ENCODE measurements at places on chromosomes 7 and 10.

DNA sequence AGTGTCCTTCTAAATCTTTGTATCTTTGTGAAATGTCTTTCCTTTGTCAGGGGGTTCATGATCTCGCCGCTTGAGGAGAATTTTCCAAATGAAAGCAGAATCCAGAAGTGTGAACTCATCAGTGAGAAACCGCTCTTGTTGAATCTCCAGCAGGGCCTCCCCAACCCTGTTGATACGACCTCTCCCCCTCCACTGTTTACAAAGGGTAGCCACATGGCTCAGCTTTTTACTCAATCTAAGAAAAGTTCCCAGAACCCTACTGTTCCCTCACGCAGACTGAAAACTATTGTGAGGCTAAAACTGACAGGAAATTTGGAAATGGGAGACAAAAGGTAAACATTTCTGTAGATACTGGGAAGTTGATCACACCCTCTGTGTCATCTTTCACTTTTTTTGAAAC, 73.9 kb downstream of the SEMA3C start:
- no peak for DNase-seq

- DNase-seq = no peak
Measured at GRCh38 chr10:42790835-42791234, 8.2 kb downstream of the BMS1 start.

GRCh38 chr10:110502851-110503301, 5.2 kb downstream of the DUSP5 start:
- DNase-seq = no peak

DNA sequence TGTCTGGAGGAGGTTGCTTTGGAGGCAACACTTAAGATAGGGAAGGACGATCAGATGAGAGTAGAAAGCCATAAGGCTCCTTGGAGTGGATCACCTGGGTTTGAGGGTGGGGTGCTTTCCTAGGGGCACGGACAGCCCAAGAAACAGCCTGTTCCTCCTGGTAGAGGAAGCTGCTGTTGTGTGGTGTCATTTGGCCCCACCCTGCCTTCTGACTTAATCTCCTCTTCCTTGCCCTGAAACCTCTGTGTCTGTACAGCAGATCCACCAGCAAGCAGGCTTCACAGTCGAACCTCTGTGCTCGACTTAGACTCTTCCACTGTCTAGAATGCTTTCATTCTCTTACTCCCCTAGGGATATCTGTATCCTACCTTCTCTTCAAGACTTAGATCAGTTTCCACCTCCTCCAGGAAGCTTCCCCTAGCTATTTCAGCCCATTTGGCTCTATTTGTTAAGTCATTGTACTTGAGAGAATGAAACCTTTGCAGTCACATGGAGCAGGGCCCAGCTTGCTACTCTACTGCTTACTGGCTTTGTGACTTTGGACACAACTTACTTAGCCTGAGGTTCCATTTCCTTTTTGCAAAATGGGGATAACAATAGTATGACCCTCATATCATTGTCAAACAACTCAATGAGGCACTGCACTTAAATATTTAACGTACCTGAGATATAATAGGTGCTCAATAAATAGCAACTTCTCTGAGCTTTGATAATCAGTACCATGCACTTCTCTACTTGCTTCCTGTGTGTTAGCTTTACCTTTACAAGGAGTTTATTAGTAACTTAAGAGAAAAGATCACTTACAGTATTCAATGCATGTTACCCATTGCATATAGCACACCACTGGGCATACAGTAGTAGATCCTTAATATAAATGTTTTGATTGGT, 5.0 kb downstream of the MXI1 start:
- no peak for DNase-seq

GRCh38 chr10:3719024-3719843, 65.8 kb downstream of the KLF6 start:
- no peak for DNase-seq

- DNase-seq = no peak
Measured at GRCh38 chr10:23715363-23715762, 276.5 kb downstream of the OTUD1 start.

DNA sequence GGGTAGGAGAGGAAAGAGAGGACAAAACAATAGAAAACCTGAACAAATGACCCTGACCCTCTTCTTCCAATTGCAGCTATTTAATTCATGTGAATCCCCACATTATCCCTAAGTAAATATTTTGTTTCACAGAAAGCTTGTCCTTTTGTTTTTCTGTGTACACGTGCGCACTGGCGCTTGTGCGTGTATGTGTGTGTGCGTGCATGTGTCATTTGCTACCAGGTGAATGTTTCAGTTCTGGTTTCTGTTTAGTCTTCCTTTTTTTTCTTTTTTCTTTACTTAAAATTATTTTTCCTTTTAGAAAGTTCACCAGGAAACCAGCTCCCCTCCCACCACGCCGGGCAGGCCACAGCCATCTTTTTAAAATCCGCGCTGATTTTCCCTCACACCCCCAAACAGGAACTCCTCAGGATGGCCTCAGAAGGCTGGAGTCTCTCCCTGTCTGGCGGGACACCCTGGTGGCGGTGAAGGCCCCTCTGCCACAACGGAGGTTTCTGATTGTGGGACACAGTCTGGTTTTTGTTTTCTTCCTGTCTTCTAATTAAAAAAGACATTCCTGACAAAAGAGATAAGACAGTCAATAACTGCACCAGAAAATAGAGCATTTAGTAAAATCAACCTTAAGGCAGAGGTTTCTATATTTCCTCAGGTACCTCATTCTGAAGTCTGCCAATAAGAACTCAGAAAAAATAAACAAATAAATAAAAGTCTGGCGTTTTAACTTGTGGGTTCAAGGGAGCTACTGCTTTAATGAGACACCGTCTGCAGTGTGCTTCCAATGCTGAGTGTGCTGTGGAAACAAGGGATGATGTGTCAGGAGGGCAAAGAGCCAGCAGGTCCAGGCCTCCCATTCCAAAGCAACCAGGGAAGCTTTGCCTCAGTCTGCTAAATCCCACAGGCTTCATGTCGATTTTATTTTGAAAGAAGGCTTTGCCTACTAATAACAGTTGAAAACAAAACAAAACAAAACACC, 17.4 kb downstream of the IRF5 start:
- DNase-seq = no peak

DNA sequence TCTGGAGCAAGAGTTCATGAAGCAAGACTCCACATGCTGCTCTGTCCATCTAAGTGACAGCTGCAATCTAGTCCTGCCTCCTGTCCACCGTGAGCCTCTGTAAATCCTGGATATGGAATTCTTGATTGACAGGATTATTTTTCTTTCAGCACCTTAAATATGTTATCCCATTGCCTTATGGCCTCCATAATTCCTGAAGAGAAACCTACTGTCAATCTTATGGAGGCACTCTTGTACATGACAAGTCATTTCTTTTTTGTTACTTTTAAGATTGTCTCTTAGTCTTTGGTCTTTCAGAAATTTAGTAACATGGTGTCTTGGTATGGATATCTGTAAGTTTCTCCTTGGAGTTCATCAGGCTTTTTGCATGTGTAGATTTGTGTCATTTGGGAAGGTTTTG, 82.8 kb downstream of the NPSR1 start:
- DNase-seq = no peak

DNA sequence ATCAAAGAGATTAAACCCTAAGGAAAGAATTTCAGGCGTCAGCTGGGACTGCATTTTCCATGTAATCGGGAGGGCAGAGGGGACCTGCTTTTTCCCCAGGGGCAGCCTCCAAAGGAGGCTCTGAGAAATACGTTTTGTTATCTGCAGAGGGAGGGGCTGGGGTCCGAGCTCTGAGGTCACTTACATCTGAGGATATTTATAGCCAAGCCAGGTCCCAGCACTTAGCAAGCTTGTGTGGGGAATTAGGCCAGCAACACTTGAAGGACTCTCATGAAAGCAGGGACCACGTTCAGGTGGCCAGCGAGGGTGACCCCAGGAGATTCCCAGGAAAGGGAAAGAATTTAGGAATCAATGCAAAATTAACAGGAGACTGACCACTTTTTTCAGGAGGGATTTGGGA, 20.6 kb upstream of the GDI2 start:
- DNase-seq = no peak

DNA sequence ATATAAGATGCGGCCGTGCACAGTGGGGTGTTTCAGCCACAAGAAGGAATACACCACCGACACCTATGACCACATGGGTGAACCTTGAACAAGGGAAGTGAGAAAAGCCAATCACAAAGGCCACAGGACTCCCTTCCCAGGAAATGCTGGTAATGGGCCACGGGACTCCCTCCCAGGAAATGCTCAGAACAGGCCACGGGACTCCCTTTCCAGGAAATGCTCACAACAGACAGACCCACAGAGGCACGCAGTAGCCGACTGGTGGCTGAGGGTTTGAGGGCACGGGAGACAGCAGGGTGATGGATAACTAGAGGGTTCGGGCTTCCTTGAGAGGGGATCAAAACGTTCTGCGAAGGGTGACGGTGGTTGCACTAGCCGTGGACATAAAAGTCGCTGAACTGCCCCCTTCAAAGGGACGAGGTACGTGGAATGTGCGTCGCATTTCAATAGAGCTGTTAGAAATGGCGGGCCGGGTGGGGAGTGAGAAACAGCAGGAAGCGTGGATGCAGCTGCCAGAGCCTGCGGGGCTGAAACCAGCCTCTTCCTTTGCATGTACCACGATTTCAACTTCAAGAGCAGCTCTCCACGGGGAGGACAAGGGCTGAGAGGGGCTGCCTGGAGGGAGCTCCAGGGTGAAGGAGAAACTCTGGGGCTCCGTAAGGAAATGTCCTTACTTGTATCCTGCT, 274.0 kb downstream of the ELFN1 start:
- no peak for DNase-seq

DNA sequence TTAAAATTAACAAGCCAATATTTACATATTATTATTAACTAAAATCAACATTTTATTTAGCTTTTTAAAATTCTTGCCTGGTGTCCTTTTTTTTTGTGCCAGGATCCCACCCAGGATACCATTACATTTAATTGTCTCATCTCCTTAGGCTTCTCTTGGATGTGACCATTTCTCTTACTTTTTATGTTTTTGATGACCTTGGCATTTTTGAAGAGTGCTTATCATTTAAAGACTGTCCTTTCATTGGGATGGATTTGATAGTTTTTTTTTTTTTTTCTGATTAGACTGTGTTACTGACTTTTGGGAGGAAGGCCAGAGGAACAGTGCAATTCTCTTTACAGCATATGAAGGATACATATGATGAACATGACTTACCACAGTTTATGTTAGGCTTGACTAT, 181.4 kb upstream of the SMIM30 start:
- DNase-seq = no peak

DNA sequence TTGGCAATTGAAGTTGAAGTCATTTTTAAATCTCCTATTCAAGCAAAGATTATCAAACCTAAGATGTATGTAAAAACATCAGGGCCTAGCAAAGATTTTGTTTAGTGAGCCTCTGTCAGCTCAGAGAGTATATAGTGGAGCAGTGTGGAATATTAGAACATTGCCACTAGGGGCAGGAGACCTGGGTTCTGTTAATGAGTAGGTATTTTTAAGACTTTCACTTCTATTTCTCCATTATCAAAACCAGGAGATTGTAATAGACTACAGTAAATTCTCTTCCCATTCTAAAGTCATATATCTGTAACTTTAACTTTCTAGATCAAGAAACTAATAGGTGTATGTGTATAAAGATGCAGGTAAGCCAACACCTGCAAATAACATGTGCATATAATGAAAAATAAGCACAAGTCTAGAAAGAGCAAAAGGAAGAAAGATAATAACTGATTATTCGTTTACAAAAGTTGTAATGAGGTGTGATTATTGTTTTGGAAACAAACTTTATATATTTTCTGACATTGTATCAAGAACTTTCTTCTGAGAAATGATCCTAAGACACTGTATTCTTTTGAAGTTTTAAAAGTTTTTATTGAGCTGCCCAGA, 64.4 kb downstream of the KCND2 start:
- DNase-seq = no peak

GRCh38 chr10:92891885-92892690, 43.8 kb downstream of the EXOC6 start:
- no peak for DNase-seq

GRCh38 chr7:155228894-155229293, 68.8 kb upstream of the INSIG1 start:
- DNase-seq = no peak

- no peak for DNase-seq
Measured at GRCh38 chr10:123492016-123492415, 174.1 kb upstream of the GPR26 start.

- DNase-seq = no peak
Measured at GRCh38 chr7:107914831-107915230, 23.8 kb downstream of the DLD start.

DNA sequence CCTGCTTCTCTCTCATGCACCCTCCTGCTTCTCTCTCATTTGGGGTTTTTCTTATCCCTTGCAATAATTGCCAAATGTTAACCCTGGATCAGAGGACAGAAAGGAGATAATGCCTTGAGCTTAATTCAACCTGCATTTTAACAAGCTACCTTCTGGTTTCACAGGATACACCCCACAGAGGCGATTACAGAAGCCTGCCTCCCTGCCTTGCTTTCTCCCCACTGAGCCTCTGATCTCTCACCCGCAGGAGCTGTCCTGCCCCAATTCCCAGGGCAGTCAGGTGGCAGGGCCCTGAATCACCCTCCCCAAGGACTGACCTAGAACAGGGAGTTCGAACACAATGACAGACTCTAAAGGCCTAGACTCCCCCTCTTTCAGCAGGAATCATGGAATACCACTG, 959.5 kb downstream of the GRID1 start:
- DNase-seq = no peak

GRCh38 chr10:83346266-83346910, 792.9 kb upstream of the GHITM start:
- DNase-seq = no peak

GRCh38 chr7:124432009-124432578, 333.5 kb downstream of the GPR37 start:
- no peak for DNase-seq

- no peak for DNase-seq
Measured at GRCh38 chr7:124308384-124308783, 275.5 kb upstream of the TMEM229A start.

- no peak for DNase-seq
Measured at GRCh38 chr10:34341473-34341872, 473.6 kb downstream of the PARD3 start.

DNA sequence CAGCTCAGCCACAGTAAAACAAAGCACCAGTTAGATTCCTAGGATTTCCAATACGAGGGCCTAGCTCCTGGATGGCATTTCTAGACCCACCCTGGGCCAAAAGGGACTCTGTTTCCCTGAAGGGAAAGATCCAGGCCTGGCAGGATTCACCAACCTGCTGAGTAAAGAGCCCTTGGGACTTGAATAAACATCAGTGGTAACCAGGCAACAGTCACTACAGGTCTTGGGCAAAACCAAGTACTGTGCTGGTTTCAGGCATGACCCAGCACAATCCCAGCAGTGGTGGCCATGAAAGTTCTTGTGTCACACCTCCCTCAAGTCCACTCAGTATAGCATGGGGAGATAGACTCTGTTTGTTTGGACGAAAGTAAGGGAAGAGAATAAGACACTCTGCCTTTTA, 31.0 kb upstream of the STARD3NL start:
- DNase-seq = no peak

GRCh38 chr7:101186844-101187428, 6.8 kb upstream of the NAT16 start:
- DNase-seq = no peak

Data from stimulated activated CD8-positive, alpha-beta memory T cell treated with anti-CD3 and anti-CD28 coated beads, Interleukin-15, amount 100 ng/mL, for 1 hour (primary cell).